ENCODE measurements at places on chromosomes 11 and 22. TPM values are rescaled to one million over a fixed set of nuclear protein-coding genes. Genes with fewer than 3 reads are reported as not detected.

MMP27 gene
- not detected for total RNA-seq

NTM gene
- 191 TPM for total RNA-seq

P2RX6 gene
- 0.36 TPM for total RNA-seq

ACO2 gene
- total RNA-seq = 64.5 TPM

RIMBP3B gene
- 0.27 TPM for total RNA-seq

APLNR gene
- 8.6 TPM for total RNA-seq

MMP8 gene
- total RNA-seq = 0.09 TPM

A4GALT gene
- 3.5 TPM for total RNA-seq

PRR5L gene
- total RNA-seq = 12.9 TPM

C22orf31 gene
- total RNA-seq = not detected

CATSPERZ gene
- not detected for total RNA-seq

HARBI1 gene
- total RNA-seq = 5.2 TPM

NUDT8 gene
- 2.4 TPM for total RNA-seq

NEFH gene
- 0.73 TPM for total RNA-seq

FZD4 gene
- total RNA-seq = 5.5 TPM

POU2F3 gene
- 0.27 TPM for total RNA-seq

MS4A6E gene
- total RNA-seq = not detected

NRIP3 gene
- total RNA-seq = 16.7 TPM

IGLL1 gene
- total RNA-seq = not detected

SAA2 gene
- not detected for total RNA-seq

TREH gene
- not detected for total RNA-seq

ANGPTL5 gene
- 0.45 TPM for total RNA-seq
